AG08395 (cell line): ENCODE measurements at places on chromosomes 5 and 9.

- DNase-seq = no peak
These were observed 71.7 kb upstream of the SH3PXD2B start for GRCh38 chr5:172525996-172526360.

DNA sequence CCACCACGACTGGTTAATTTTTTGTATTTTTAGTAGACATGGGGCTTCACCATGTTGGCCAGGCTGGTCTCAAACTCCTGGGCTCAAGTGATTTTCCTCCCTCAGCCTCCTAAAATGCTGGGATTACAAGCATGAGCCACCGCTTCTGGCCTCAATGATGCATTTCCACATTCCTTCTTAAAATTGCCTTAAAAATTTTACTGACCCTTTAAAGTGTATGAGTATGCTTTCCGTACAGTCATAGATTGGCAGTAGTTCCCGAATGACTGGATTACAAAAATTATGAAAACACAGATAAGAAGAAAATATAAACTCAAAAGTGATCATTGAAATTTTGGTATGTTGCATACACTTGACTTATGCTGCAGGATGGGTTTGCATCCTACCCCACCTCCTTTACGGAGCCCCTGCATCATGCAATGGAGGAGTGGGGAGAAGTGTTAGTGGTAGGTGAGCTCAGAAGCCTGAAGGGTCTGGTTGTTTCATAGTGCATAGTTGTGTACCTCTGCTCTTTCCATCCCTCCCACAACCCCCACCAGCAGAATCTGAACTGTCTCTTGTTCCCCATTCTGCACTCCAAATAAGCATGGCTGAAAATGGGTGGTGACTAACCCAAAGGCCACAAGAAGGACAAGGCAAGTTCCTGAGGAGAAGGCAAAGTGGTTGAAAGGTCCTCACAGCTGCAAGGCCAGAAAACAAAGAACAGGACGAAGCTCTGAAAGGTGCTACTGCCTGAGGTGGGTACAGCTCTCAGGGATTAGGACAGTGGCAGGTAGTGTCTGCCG is 26.8 kb downstream of the ANKRD55 start:
- DNase-seq = peak; percentile 37

- no peak for DNase-seq
These were observed 7.8 kb upstream of the ANP32B start for GRCh38 chr9:97975376-97975775.

DNA sequence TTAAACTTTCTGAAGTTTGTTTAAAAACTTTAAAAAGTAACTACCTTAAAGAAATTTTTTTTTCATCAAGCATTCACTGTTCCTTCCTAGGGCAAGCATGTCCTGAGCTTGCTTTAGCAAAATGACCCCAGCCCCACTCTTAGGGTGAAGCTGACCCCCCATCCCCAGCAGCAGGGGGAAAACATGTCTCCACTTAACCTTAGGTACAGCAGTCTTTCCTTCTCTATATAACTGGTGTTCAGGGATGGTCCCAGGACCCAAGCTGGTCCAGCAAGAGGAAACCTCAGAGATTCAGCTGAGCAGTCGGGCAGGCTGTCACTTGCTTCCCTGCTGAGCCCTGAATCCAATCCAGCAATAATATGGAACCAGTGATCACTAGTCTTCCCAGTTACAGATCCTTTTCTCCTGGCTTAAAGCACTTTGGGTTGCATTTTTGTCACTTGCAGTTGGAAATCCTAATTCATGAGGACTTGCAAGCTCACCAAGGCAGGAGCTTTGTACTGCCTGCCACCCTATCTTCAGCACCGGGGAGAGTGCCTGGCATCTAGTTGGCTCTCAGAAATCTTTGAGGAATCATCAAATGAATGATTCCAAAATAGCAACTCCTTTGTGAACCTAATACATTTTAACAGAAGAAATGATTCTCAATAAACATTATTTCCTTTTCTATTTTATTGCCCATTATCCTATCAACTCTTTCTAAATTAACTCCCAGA is 91.2 kb downstream of the FSTL4 start:
- no peak for DNase-seq

GRCh38 chr5:107418902-107419301 is 251.8 kb downstream of the EFNA5 start:
- DNase-seq = no peak

GRCh38 chr9:29564564-29564963 is 1991.3 kb upstream of the C9orf72 start:
- DNase-seq = no peak

GRCh38 chr5:151174612-151175101 is 17.1 kb upstream of the ANXA6 start:
- DNase-seq = peak; percentile 74

- no peak for DNase-seq
These were observed 1.7 kb downstream of the DUSP1 start for GRCh38 chr5:172769342-172769615.

DNA sequence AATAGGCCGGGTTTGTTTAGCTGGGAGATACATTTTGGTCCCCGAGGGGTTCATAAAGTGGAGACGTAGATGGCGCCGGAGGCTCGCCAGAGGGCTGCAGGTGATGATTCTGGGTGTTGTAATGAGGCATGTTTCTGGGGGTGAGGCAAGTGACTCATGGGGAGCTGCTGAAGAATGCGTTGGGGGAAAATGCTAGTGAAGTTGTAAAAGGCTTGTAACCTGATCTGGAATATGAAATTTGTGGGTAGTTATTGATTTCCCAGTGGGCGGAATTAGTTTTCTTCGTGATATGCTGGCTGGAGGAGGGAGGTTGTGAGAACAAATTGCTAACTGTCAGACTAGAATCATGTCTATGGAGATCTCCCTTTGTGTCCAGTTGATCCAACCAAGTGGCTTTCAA is 158.3 kb downstream of the DOCK2 start:
- no peak for DNase-seq

GRCh38 chr5:133876266-133876665 is 92.2 kb downstream of the C5orf15 start:
- DNase-seq = no peak

- DNase-seq = no peak
These were observed 35.0 kb upstream of the SEMA4D start for GRCh38 chr9:89532944-89533343.

GRCh38 chr9:37218800-37219425 is 98.5 kb downstream of the ZCCHC7 start:
- no peak for DNase-seq

- DNase-seq = peak; percentile 74
These were observed 34.5 kb upstream of the MED27 start for GRCh38 chr9:132114102-132114707.

- no peak for DNase-seq
These were observed 526.9 kb downstream of the BNC2 start for GRCh38 chr9:16343249-16344237.

- no peak for DNase-seq
These were observed 201.6 kb downstream of the GOLPH3 start for GRCh38 chr5:31972558-31972957.

DNA sequence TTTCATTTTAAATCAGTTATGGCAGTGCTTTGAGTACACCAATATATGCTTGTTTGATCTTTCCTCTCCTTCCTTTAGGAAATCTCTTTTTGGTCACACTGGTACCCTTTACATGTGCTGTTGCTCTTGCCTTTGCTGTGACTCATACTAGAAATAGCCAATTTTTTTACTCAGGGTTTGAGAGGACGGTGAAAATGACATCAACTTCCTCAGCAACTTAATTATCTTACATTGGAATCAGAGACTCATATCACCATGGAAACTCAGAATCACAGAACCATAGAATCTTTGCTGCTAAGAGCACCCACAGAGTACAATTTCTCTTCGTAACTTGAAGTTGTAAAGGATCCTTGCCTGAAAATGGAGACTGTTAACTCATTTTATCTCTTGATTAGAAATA is 13.8 kb upstream of the ZNF300 start:
- peak; percentile 32 for DNase-seq

GRCh38 chr5:40834391-40834848 is 602 bp downstream of the RPL37 start:
- DNase-seq = no peak

GRCh38 chr5:167900340-167900935 is 391.0 kb upstream of the WWC1 start:
- no peak for DNase-seq

DNA sequence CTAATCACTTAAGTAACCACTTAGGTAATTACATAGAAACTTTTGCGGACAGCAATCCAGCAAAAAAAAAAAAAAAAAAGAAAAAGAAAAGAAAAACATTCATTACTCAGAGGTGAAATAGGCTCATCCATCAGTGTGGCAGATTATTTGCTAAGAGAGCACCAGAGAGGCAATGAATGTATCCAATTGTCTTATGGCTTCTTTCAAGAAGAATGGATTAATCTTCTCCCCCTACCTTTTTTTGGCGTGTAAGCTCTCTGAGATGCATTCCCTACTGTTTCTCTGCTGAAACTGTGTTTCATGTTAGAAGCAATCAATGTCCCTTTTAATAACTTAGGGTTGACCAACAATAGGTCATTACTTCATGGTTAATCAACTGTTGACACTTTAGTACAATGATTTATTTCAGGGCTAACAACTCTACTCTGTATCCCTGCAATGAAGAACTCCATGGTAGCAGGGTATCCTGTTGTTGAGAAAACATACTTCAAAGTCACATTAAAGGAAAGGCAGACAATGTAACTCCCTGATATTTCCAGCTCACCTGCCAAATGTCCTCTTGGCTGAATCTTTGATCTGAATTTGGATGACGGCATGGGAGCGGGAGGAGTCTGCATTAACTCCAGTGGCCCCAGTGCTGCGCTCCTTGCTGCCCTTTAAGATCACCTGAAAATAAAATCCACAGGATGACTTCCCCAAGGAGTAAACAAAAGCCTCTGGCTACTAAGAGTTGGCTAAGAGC is 57.6 kb downstream of the KIF24 start:
- DNase-seq = no peak

- DNase-seq = no peak
These were observed 83.9 kb downstream of the RIC1 start for GRCh38 chr9:5712651-5713390.

DNA sequence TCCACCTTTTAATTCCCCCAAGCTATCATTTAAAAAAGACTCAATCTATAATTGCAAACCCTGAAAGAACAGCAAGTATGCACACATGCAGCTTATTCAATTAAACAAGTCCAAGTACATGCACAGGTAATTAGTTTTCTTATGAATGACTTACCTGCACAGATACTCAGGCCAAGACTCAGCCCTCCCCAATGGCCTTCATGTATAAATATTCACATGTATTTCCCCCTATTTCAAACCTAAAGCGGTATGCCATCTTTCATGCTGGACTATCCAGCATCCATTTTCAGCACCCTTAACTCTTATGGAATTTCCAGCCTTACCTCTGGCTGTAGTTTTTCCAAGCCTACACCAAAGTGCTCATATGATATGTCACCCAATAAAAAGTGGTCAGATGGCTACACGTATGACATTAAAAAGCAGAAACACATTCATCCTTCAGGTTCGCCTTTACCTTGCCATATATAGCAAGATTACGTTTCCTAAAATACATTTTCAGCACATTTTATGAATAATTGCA is 205.5 kb downstream of the MEF2C start:
- DNase-seq = no peak

- no peak for DNase-seq
These were observed 199.5 kb downstream of the NXNL2 start for GRCh38 chr9:88734527-88734926.

- no peak for DNase-seq
These were observed 13.3 kb upstream of the RNF130 start for GRCh38 chr5:180084638-180085561.

- DNase-seq = no peak
These were observed 395.1 kb upstream of the CCNH start for GRCh38 chr5:87807783-87808182.

DNA sequence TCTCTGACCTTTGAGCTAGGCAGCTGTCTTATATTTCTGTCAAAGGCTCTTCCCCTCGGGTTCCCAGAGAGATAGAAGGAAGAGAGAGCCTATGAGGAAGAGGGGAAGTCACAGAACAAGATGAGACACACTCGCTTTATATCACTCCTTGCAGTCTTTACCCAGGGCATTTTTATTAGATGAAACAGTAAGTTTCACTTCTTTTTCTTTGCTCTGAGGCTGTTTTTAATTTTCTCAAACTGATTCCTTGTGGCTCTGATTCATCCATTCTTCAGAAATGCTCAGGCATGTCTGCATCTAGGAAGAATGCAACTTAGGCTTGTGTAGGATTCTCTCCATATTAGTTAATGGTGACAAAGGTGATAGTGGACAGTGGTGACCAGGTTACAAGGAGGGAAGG is 132.9 kb upstream of the CHD1 start:
- DNase-seq = peak; percentile 70

- no peak for DNase-seq
These were observed 42.9 kb upstream of the ALDOB start for GRCh38 chr9:101478444-101478843.

DNA sequence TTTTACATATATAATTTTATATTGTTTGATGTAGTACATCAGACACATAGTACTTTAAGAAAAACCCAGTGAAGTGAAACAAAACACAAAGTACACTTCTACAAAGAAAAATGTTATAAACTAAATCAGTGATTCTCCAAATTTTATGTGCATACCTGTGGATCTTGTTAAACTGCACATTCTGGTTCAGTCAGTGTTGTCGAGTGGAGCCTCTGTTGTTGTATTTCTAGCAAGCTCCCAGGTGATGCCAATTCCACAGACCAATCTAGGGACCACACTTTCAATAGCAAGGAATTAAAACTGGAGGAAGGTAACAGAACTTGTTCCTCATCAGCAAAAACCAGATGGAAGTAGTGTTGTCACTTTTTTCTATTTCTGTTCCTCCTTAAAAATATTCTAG is 183.8 kb upstream of the CD180 start:
- no peak for DNase-seq

GRCh38 chr5:310941-311434 is 10.5 kb upstream of the AHRR start:
- no peak for DNase-seq

GRCh38 chr9:128689820-128690683 is 1.0 kb downstream of the SET start:
- peak; percentile 68 for DNase-seq
